Inflammatory macrophage (primary cell): ENCODE measurements at places on chromosomes 1 and 21.

GRCh38 chr1:33036051-33036525 is 595 bp downstream of the AK2 start:
- no peak for DNase-seq

DNA sequence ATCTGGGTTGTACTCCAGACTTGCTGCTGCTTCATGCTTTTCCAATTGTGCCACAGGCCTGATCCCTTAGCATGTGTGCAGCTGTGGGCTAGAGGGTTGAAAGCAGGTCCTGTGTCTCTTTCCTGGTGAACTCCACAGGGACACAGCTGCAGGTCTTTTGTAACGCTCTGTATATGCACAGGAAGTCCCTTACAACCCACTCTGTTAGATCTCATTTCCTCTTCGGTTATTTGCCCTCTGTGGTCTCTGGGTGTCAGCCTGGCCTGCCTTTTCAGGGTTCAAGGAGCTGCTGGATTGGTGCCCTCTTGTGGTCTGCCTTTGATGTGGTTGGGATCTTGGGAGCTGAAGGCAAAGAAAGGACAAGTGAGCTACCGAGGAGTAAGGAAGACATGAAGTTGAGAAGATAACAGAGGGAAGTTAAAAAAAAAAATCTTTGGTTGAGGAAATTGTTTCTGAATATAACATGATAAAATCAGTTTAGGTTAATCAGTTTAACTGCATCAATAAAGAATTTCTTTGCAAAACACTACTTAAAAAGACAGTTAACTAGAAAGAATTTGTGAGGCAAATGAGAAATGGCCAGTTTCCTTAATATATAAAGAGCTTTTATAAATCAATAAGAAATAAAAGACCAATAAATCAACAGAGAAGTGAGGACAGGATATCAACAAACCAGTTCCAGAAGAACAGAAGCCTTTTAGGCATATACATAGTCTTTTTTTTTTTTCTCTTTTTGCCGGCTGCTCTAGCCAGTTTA is 44.1 kb downstream of the UCK2 start:
- DNase-seq, result peak; percentile 94

DNA sequence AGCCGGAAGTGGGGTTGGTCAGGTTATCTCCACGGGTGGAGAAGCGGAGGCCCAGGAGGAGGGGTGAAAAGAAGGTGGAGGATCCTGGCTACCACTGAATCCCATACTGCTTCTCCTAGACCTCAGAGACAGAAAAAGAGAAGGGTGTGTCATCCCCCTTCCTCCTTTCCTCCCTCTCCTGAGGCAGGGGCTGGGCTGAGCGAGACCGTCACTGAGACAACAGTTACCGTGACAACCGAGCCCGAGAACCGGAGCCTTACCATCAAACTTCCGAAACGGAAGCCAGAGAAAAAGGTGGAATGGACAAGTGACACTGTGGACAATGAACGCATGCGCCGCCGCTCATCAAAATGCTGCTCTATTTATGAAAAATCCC is 42.1 kb upstream of the NBPF3 start:
- DNase-seq, result no peak

DNA sequence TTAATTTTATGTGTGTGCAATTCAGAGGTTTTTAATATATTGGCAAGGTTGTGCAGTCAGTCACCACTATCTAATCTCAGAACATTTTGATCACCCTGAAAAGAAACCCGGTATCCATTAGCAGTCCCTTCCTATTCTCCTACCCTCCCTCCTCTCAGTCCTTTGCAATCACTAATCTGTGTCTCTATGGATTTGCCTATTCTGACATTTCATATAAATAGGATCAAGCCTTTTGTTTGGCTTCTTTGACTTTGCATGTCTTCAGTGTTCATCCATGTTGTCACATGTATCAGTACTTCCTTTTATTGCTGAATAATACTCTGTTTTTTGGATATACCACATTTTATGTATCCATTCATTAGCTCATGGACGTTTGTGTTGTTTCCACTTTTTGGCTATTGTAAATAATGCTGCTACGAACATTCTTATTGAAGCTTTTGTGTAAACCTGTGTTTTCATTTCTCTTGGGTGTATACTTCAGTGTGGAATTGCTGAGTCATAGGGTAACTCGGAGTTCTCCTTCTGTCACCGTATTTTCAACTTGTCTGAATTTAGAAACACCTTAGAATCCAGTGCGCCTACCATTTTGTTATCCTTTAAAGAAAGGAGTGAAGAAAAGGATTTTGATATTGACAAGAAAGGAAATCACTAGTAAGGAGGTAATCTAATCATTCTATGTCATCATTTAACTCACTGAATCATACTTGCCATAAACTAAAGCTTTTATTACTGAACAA is 3.4 kb downstream of the CEP85 start:
- peak; percentile 11 for DNase-seq

GRCh38 chr1:99943223-99943794 is 26.5 kb upstream of the SLC35A3 start:
- DNase-seq, result no peak

DNA sequence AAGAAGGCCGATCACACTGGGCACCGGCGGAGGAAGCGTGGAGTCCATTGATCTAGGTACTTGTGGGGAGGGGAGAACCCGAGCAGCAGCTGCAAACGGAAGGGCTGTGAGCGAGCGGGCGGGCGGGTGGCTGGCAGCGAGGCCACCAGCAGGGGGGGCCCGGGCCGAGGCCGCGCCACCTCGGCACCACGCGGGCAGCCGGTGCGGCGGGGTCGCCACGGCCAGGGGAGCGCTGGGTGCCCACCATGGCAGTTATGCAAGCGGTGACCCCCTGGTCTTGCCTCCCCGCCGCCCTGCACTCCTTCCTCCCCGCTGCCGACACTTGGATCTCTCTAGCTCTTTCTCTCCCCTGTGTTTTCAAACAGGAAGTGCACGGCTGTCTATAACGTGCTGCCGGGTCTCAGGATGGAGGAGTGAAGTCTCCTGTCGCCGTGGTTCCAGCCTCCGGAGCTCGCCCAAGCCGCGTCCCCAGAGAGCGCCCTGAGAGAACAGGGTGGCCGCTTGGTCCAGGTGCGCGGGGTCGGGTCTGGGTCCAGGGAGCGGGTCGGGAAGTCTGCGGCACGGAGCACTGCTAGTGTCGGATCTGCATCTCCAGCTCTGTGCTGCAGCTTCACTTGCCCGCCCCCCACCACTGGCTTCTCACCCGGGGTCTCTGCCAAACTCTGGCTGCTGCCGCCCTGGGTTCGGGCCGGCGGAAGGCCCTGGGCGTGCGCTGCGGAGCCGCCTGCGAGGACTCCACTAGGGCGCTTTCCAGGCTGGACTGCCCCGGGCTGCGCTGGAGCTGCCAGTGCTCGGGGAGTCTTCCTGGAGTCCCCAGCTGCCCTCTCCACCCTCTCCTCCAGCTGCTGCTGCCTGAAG is 22.7 kb downstream of the LRRC8D start:
- DNase-seq, result peak; percentile 36

- DNase-seq, result no peak
Measured at GRCh38 chr1:65393347-65393746, 27.1 kb upstream of the LEPR start.

DNA sequence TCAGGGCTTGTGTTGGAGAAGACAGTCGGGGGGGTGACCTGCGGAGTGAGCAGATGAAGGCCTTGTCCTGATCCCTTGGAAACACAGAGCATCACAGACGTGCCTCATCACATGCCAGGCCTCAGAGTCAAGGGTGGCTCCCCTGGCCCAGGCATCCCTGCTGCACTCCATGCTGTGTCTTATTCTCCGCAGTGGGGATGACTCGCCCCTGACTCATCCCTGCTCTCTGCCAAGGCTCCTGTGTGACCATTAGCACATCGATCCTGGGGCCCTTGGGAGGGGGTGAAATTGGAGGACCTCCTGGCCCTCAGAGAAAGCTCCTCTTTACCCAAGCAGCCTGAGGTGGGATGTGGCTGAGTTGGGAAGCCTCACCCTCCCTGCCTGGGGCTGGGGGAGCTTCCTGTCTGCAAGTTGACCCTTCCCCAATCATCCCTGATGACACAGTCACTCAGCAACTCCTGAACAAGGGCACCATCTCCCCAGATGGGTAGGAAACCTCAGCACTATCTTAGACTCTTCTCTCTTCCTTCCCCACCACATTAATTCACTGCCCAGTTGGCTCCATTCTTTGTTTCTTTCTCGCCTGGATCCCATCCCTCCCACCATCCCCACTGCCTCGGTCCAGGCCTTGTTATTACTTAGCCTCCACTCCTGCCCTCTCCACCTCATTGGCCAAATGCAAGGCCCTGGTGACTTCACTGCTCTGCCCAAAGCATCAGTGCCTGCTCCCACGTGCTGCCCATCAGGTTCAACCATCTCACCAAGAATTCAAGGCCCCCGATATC is 74.6 kb downstream of the CAMK2N1 start:
- no peak for DNase-seq

- no peak for DNase-seq
Measured at GRCh38 chr1:99704356-99704816, 58.5 kb downstream of the PALMD start.

DNA sequence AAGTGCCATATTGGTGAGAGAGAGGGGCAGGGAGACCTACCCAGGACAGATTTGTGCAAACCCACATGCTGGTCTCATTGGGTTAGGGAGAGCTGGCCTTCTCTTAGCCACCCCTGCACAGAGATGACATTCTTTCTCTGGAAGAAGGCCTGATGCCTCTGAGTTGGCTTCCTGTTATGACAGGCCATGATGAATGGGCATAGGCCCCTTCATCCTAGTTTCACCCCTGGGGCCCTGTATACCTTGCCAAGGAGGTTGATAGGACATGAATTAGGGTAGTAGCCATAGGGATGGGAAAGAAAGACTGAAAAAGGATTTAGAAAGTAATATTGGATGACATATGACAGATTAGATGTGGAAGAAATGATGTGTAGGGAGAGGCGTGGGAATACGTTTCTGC is 46.6 kb downstream of the TENT5C start:
- DNase-seq, result no peak

GRCh38 chr1:7420098-7420445 is 351.0 kb upstream of the VAMP3 start:
- DNase-seq, result no peak
